ENCODE measurements at places on chromosomes 12 and 14. TPM values are rescaled to one million over a fixed set of nuclear protein-coding genes. Genes with fewer than 3 reads are reported as not detected.

Gene SLC10A1
- total RNA-seq = not detected

- H3K36me3 ChIP-seq = peaks cover 33% of the 10 kb centered on the region
- peaks cover 20% of the 10 kb centered on the region for H3K4me1 ChIP-seq
- peak overlapping the region; percentile 68 for H3K27ac ChIP-seq
- peaks cover 8% of the 10 kb centered on the region for H3K27me3 ChIP-seq
These were observed 685 bp upstream of the CDH24 start for GRCh38 chr14:23057757-23058653.

Gene MUCL1
- not detected for total RNA-seq

DNA sequence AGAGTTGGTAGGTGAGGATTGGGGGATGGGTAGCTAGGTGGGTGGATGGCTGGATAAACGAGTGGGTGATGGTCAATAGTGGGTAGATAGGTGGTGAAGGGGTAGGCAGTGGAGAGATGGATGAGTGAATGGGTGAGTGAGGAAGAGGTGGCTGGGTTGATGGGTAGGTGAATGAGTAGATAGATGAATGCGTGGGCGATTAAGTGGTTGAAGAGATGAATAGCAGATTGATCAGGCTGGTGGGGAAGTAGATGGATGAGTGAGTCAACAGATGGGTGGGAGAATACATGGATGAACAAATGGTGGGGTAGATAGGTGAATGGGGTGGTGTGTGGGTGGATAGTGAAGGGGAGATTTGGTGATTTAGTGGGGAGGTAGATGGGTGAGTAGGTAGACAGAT lies 51.1 kb downstream of the SYNE3 start:
- peaks cover 74% of the 10 kb centered on the region for H3K36me3 ChIP-seq
- peak overlapping the region; percentile 93 for H3K27ac ChIP-seq
- no peak overlapping the region for H3K4me3 ChIP-seq
- no peaks in the 10 kb centered on the region for H3K27me3 ChIP-seq
- peaks cover 57% of the 10 kb centered on the region for H3K4me1 ChIP-seq
- DNase-seq = no peak

Gene GPR65
- 21.0 TPM for total RNA-seq

- H3K4me3 ChIP-seq = peak overlapping the region; percentile 33
- peak; percentile 74 for DNase-seq
- H3K27me3 ChIP-seq = no peaks in the 10 kb centered on the region
- peaks cover 51% of the 10 kb centered on the region for H3K4me1 ChIP-seq
These were observed 464.0 kb downstream of the RAD51B start for GRCh38 chr14:68283378-68284123.

- no peak overlapping the region for H3K27ac ChIP-seq
- peaks cover 10% of the 10 kb centered on the region for H3K36me3 ChIP-seq
- H3K4me1 ChIP-seq = peaks cover 19% of the 10 kb centered on the region
- no peak for DNase-seq
These were observed 92.9 kb downstream of the APAF1 start for GRCh38 chr12:98738002-98738401.

GRCh38 chr14:37707716-37708115 lies 112.3 kb downstream of the TTC6 start:
- no peak overlapping the region for H3K27ac ChIP-seq
- no peaks in the 10 kb centered on the region for H3K4me1 ChIP-seq
- no peaks in the 10 kb centered on the region for H3K36me3 ChIP-seq
- no peaks in the 10 kb centered on the region for H3K27me3 ChIP-seq
- H3K4me3 ChIP-seq = no peak overlapping the region

Gene ALX1
- total RNA-seq = not detected

DNA sequence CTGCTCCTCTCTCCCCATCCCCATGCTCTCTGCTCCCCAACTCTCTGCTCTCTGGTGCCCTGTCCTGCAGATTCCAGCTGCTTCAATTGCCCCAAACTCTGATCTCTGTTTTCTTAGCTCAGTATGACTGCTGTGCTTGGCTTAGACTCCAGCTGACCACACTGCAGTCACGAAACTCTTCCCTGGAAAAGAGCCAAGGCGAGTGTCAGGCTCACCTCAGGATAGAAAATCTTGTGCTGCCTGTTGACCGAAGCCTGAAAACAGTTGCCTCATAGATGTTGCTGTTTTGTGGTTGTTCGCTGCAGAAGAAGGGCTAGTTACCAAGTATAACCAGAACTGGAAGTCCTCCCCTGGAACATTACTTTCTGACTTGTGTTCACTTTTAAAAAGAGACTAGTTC lies 6.7 kb upstream of the STON2 start:
- peaks cover 3% of the 10 kb centered on the region for H3K4me1 ChIP-seq
- H3K36me3 ChIP-seq = no peaks in the 10 kb centered on the region
- H3K27me3 ChIP-seq = peaks cover 10% of the 10 kb centered on the region
- H3K27ac ChIP-seq = no peak overlapping the region
- no peak overlapping the region for H3K4me3 ChIP-seq
- no peak for DNase-seq

Gene MAP3K9
- total RNA-seq = 4.8 TPM
